Cardiac muscle cell (in vitro differentiated cells and primary cell): ENCODE measurements at places on chromosomes 1 and 21. TPM values are rescaled to one million over a fixed set of nuclear protein-coding genes. Genes with fewer than 3 reads are reported as not detected.
A peak's percentile ranks its signal among the peaks of the same experiment; 100 is the strongest.

Gene CELA3B
- not detected in 2 replicates for total RNA-seq

Gene SPRR2F
- total RNA-seq = 2.9 and 5.1 TPM in 2 replicates

Gene TTC22
- 0.04 TPM in 1 of 2 replicates, not detected in the other for total RNA-seq

Gene LRRC52
- total RNA-seq = 0.77 TPM in 1 of 2 replicates, not detected in the other

Gene ZFP69B
- total RNA-seq = 2.3 and 2.7 TPM in 2 replicates

DNA sequence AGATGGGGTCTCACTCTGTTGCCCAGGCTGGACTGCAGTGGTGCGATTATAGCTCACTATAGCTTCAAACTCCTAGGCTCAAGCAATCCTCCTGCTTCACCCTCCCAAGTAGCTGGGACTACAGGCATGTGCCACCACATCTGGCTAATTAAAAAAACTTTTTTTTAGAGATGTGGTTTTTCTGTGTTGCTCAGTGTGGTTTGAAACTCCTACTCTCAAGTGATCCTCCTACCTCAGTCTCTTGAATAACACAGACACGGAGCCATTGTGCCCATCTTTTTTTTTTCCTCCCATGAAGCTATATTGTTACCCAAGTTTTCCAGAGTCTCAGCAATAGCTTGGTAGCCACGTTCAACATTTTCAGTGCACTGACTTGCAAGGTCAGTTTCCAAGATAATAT, 2.7 kb downstream of the GIPC2 start:
- H3K27me3 ChIP-seq = peaks cover 45% of the 10 kb centered on the region
- DNase-seq = no peak
- no peak overlapping the region for H3K4me3 ChIP-seq
- H3K27ac ChIP-seq = no peak overlapping the region

DNA sequence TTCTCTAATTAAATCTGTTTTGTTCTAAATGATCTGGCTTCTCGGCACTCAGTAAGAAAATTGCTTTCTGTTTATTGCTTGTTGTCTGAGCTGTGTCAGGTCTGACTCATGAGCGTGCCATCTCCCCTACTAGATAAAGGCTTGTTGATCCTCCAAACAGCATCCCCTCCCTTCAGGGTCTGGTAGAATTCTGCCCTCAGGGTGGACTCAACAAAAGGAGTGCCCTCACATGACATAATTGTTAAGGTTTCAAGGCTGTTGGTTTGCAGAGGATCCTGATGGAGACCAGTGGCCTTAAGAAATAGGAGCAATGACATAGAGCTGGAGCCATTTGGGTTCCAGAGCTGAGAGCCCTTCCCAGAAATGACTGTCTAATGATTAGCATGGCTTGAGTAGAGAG, 36.0 kb upstream of the ATP2B4 start:
- H3K4me1 ChIP-seq = peaks cover 22% of the 10 kb centered on the region
- no peak overlapping the region for H3K27ac ChIP-seq
- H3K36me3 ChIP-seq = no peaks in the 10 kb centered on the region
- no peak for DNase-seq

GRCh38 chr1:36384542-36385409, 948 bp downstream of the STK40 start:
- DNase-seq = peak; percentile 59
- H3K4me3 ChIP-seq = peak overlapping the region; percentile 76
- peak overlapping the region; percentile 90 for H3K27ac ChIP-seq
- peaks cover 22% of the 10 kb centered on the region for H3K4me1 ChIP-seq

- H3K4me3 ChIP-seq = no peak overlapping the region
- DNase-seq = peak; percentile 34
- no peaks in the 10 kb centered on the region for H3K27me3 ChIP-seq
- H3K4me1 ChIP-seq = peaks cover 45% of the 10 kb centered on the region
Measured at GRCh38 chr1:8660411-8660828, 157.0 kb downstream of the RERE start.

DNA sequence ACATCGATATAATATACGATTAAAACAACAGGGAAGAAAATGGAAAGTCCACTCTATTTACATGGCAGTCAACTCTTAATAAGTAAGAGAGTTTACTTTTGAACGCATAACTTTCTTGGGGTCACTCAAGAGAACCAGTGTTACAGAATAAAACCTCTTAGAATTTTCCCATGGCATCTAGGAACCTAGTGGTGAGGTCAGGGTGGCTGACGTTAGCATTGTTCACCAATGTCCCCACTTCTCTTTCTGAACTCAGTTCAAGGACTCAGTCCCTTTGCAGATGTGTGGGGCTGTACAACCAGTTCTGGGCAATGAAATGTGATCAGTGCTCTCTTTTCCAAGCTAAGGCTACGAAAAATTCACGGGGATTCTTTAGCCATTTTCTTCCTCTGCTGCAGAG, 2.6 kb upstream of the RNF2 start:
- H3K27me3 ChIP-seq = peaks cover 16% of the 10 kb centered on the region
- no peaks in the 10 kb centered on the region for H3K36me3 ChIP-seq
- H3K27ac ChIP-seq = no peak overlapping the region

DNA sequence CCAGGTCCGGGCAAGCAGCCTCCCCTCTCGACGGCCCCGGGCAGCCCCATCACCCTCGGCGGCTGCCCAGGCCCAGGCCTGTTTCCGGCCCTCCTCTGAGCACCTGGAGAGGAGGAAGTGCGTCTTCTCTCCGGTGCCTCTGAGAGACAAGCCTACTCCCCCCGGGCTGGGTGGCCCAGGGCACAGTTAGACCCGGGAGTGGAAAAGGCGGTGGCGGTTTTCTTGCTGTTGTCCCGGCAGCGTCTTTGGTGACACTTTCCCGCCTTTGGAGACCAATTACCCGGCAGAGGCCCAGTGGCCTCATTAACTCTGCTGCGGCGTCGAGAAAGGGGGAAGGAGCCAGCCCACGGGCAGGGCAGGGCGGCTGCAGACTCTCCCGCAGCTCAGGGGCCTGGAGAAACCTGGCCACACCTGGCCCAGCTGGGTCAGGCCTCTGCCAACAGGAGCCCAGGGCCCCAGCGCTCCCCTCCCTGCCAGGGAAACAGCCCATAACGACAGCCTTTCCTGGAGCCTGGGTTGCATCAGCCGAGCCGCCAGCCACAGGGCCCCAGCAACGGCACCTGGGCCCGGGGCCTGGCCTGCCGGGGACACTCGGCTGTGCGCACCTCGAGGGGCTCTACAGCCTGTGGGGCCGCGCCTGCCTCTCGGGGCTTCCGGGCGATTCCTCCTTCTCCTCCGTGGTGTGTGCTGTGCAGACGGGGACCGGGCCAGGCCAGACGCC, 28.4 kb upstream of the C1orf159 start:
- H3K27me3 ChIP-seq = no peaks in the 10 kb centered on the region
- DNase-seq = no peak
- H3K4me1 ChIP-seq = no peaks in the 10 kb centered on the region
- H3K36me3 ChIP-seq = no peaks in the 10 kb centered on the region
- H3K27ac ChIP-seq = no peak overlapping the region

DNA sequence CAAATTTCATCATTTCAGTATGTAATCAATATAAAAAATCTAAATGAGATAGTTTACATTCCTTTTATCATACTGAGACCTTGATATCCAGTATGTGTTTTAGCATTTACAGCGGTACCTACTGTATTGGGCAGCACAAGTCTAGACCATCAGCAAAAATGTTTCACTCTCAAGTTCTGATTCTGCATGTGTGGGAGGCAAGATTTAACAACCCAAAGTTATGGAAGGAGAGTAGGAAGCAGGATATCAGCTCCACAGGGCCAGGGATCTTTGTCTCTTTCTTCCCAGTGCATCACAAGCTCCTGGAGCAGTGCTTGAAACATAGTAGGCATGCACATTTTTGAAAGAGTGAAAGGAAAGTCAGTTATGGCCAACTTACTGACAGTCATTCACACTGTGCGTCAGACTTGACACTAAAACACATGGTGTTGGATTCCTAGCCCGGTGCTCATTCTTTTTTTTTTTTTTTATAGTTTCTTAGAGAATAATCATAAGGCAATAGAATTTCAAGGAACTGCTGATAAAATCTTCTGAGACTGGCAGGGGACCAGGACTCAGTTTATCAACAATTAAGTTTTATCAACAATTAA, 6.1 kb downstream of the TENT5C start:
- no peak overlapping the region for H3K27ac ChIP-seq
- no peak overlapping the region for H3K4me3 ChIP-seq
- H3K27me3 ChIP-seq = peaks cover 9% of the 10 kb centered on the region
- H3K4me1 ChIP-seq = peaks cover 20% of the 10 kb centered on the region
- DNase-seq = no peak
- H3K36me3 ChIP-seq = no peaks in the 10 kb centered on the region
